ENCODE measurements at places on chromosomes 6 and 20.
A peak's percentile ranks its signal among the peaks of the same experiment; 100 is the strongest.

DNA sequence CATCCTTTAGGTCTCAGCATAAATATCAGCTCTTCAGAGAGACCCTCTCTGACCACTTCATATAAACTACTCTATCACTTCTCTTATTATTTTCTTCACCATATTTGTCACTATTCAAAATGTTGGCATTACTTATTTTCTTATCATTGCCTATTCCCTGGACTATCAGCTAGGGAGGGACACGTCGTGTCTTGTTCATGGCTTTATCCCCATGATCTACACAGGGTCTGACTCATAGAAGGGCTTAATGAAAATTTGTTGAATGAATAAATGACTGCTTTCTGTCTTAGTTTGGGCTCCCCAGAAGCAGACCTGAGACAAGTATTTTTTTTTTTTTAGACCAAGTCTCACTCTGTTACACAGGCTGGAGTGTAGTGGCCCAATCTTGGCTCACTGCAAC lies 3.0 kb upstream of the CDK5RAP1 start:
- DNase-seq, result no peak

DNA sequence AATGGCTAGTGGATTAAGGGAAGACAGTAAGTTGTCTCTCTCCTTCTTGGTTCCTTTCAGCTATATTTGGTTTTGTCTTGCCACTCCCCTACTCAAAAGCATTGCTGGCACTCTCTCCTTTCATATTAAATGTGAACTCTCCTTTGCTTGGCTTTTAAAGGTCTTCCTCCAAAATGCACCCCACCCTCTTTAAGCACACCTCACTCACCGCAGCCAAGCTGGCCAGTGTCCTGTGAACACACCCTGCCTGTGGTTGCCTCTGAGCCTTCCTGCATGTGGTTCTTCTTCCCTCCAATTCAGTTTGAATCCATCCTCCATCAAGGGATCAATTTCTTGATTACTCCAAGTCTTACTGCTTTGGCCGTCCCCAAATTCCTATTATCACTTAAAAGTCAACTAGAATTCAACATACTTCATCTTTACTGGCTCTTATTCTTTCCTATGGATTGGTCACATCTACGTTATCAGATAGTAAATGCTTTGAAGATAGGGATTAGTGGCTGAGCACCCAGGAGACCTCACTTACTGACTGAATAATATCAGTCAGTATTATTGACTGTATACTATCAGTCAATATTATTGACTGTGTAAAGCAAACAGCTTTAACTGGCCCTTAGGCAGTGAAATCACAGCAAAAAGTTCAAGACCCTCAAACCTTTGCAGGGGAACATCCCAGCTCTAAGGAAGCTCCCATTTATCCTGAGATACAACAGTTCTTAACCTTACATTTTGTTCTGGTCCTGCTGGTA lies 41.6 kb upstream of the SPDEF start:
- DNase-seq, result no peak

- DNase-seq, result no peak
Observed at GRCh38 chr20:31821427-31821826, 2.3 kb downstream of the MYLK2 start.

- peak; percentile 18 for DNase-seq
Observed at GRCh38 chr6:21438237-21438985, 155.1 kb upstream of the SOX4 start.

DNA sequence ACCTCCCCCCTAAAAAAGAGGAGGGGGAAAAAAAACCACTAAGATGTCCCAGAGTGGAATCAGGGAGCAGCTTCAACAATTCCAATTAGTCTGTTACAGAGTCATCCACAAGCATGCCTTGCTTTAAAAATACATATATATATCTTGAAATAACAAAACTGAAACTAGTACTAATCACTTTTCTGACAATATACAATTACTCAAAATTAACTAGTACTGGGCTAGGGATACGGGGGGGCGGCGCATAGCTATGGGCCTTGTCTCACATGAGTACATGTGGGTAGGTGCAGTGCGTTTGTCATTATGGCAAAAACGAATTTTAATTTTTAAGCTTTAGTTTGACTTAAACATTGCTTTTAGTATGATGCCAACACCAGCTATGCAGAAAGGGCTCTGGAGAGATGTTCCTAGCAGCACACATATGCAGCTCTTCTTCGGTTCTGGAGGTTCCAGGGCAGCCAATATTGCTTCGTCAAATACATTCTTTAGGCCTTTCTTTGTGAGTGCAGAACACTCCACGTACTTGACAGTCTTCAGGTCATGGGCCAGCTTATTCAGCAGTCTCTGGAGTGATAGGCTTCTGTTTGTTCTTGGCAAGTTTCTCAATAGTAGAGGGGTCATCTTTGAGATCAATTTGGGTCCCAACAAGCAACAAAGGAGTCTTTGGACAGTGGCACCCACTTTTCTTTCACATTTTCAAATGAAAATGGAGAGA lies 38.8 kb downstream of the ITCH start:
- no peak for DNase-seq

GRCh38 chr6:167306401-167306998 lies 15.4 kb downstream of the UNC93A start:
- peak; percentile 64 for DNase-seq

DNA sequence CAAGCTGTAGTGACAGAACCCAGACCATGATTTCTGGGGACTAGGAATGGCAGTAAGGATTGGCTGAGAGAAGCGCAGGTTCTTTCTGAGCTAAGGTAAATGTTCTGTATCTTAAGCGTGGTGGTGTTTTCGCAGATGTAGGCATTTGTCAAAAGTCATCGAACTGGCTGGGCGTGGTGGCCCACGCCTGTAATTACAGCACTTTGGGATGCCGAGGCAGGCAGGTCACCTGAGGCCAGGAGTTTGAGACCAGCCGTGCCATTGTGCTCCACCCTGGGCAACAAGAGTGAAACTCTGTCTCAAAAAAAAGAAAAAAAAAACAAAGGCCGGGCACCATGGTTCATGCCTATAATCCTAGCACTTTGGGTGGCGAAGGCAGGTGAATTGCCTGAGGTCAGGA lies 40.7 kb upstream of the EYA2 start:
- DNase-seq, result no peak

DNA sequence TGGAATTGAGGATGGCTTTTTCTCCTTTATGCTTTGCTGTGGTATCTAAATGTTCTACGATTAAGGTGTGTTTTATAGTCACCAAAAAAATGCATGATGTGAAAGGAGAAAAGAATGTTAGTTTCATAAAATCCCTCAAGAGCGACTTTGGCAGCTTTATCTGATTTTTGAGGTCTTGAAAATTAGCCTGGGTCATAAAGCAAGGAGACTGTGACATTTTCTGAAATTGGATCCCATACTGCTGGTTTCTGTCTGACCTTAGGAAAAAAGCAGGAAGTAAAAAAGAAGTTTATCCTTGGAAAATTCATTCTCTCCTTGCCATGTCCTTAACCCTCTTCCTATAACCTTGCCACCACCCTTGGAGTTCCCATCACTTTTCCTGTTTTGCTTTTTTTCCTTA lies 525.3 kb downstream of the CD83 start:
- DNase-seq, result no peak

GRCh38 chr6:72716916-72717315 lies 95.1 kb downstream of the KCNQ5 start:
- no peak for DNase-seq

DNA sequence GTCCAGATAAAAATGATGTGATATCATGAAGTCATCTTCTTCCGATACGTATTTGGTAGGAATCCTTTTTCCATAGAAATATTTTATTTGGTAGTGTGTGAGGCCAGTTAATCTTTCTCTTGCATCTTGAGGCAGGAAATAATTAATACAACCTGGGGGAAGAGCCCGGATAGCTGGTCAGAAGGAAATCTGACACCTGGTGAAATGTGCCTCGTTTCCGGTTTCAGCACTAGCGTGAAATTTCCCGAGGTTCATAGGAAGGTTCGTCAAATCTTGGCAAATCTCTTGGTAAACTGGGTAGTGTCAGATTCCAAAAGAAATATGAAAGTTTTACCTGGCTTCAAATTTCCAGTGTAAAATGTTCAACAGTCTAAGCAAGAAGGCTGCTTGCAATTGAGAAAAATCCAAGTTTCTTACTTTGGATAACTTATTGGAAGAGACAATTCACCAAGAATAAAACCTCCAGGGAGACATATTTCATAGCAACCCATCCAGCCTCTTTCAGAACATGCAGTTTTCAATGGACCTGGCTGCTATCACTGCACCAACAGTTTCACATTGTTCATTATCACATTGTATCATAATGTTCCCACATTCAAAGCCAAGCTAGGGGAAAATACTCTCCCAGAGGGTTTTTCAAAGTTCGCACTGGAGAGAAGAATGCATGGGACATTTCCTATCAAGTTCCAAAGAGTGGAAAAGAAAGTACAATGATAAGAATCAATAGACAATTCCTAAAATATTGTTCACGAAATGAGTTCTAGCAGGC lies 454.5 kb upstream of the CITED2 start:
- DNase-seq, result no peak

DNA sequence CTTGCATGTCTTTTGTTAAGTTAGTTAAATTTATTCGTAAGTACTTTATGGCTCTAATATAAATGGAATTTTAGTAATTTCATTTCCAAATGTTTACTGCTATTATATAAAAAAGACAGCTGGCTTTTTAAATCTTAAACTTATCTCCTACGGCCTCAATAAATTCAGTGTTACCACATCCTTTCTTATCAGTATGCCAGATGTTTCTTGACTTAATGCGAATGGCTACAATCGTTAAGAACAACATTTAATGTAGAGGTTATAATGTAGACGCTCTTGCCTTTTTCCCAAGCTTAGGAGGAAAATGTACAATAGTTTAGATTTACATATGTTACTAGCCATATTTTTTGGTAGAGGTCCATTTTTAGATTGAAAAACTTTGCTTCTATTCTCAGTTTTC lies 659.4 kb downstream of the TENT5A start:
- no peak for DNase-seq

DNA sequence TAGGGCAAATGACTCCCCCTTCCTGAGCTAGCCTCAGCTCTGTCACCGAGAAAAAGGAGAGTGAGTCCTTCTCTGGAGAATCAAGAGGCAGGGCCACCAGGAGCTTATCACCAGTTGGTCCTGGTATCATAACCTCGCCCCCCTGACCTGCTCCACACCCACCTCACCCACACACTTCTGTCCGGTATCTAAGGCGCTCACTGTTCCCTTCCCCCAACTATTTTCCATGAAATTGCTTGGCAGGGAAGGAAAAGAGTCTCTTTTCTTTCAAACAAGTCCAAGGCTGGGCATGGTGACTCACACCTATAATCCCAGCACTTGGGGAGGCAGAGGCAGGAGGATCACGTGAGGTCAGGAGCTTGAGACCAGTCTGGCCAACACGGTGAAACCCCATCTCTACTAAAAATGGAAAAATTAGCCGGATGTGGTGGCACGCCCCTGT lies 77.6 kb downstream of the ZMYND8 start:
- DNase-seq, result no peak

GRCh38 chr6:100593522-100593921 lies 128.8 kb upstream of the SIM1 start:
- no peak for DNase-seq

GRCh38 chr20:49983848-49984408 lies 1.1 kb downstream of the SNAI1 start:
- DNase-seq, result no peak

GRCh38 chr6:140138311-140139010 lies 764.0 kb upstream of the CITED2 start:
- DNase-seq, result no peak

DNA sequence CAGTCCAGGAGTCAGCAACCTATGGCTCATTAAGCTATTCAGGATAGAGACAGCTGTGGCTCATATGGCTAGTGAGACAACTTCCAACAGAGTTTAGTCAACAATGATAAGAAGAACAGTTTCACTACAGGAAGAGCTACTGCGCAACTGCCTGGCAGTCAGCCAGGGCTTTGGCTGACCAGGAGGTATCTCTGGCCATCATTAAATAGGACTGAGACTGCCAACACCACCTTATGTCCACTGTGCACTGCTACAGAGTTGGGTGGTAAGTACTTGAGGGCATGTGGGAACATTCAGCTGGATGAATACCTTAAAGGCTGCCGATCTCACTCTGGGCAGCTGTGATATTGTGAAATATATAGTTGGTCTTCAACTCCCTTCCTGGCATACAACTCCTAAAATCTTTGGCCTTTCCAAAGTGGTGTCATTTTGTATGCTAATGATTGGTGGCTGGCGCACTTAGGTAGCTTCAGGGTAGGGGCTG lies 52.2 kb upstream of the FAM83C start:
- no peak for DNase-seq

GRCh38 chr6:89956182-89956581 lies 61.9 kb downstream of the GJA10 start:
- DNase-seq, result no peak

DNA sequence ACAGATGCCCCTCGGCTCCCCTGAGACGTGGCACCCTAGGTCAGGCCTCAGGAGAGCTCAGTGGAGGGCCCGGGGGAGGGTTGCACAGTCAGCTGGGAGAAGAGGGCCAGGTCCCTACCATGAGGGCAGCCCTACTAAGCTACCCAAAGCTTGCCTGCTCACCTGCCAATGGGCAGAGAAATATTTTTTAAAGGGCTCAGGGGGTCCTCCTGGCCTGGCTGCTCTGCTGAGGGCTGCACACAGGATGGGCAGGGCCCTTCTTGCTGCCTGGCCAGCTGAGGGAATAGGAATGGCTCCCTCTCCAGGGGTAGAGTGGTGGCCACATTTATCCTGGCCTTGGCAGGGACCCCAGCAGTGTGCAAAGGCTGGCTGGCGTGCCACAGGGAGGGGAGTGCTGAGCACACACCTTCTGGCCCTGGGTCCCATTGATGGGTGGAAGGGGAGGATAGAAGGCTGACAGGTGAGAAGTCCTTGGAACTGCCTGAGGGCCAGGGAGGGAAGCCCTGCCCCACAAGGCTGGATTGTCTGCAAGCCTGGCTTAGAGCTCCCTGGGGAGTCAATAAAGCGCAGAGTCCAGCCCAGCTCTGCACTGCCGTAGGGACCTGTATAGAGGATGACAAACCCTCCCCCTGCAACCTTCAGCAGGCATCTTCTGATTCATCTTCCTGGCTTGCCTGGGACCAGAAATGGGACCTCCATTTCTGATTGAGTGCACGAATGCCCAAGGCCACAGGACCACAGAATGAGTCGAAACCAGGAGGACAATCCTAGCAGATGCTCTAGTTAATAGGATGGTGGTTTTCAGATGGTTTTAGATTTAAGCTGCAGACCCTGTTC lies 62.1 kb downstream of the NOL4L start:
- DNase-seq, result no peak

DNA sequence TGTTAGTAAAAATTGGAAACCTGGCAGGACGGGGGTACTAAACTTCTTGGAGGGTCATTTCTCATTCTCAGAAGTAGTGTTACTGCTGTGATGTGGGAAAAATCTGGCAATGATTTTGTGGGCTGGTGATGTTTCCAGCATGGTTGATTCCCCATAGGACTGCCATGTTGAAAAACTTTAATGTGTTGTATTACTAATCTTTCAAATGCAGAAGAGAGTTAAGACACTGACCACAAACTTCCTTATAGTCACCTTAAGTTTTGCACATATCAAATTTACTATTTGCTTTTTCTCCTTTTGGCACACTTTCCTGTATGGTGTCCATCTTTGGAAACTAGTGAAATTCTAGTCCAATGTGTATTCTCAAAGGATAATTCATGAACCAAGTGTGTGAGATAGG lies 236.2 kb upstream of the TAB2 start:
- DNase-seq, result no peak
